ENCODE measurements at places on chromosomes 1 and 21.

DNA sequence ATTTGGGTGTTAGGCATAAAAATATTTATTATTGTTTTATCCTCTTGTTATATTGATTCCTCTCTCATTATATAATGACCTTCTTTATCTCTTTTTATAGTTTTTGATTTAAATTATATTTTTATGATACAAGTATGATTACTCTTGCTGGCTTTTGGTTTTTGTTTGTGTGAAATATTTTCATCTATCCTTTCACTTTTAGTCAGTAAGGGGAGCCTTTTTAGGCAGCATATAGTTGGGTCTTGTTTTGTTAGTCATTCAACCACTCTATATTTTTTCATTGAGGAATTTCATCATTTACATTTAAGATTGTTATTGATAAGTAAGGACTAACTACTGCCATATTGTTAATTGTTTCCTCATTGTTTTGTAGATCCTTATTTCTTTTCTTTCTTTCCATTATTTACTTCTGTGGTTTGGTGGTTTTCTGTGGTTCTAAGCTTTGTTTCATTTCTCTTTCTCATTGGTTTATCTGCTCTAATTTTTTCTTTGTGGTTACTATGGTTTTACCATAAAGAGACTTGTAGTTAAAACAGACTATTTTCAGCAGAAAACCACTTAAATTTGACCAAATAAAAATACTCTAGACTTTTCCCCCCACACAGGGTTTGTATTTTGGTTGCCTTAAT, 593.1 kb downstream of the NUF2 start:
- no peak for DNase-seq

DNA sequence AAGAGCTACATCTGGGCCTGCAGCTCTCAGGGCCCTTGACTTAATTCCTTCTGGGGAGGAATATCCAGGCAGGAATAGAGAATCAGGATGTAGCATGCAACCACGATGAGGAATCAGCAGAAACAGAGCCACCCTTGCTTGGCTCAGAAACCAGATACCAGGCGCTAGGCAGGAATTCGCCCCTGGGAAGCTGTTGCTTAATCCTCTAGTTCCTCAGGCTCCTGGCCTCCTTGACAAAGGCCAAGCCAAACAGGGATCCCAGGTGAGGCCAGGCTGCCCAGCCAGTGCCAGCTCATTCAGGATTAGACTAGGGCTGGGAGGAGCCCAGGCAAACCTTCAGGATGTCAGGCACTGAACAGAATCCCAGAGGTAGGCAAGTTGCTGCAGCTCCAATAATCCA, 48.2 kb upstream of the IRF2BP2 start:
- DNase-seq, result peak; percentile 67

- no peak for DNase-seq
Observed at GRCh38 chr21:34280959-34281358, 82.8 kb upstream of the KCNE2 start.

GRCh38 chr1:160097151-160097910, 1.1 kb downstream of the IGSF8 start:
- DNase-seq, result no peak

DNA sequence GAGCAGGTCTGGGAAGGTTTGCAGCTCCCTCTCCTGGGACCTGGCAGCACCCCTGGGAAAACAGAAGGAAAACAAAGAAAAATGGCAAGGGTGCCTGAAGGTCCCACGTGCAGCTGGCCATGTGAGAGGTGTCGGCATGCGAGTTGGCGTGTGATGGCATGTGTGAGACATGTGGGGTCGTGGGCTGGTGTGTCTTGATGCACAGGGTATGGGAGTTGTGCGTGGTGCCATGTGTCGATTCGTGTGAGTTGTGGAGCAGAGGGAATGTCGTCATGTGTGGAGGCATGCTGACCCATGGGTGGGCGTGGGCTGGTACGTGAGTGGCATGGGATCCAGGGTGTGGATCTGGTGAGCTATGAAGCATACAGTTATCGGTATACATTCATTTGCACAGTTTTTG, 1.3 kb downstream of the HPCA start:
- no peak for DNase-seq

DNA sequence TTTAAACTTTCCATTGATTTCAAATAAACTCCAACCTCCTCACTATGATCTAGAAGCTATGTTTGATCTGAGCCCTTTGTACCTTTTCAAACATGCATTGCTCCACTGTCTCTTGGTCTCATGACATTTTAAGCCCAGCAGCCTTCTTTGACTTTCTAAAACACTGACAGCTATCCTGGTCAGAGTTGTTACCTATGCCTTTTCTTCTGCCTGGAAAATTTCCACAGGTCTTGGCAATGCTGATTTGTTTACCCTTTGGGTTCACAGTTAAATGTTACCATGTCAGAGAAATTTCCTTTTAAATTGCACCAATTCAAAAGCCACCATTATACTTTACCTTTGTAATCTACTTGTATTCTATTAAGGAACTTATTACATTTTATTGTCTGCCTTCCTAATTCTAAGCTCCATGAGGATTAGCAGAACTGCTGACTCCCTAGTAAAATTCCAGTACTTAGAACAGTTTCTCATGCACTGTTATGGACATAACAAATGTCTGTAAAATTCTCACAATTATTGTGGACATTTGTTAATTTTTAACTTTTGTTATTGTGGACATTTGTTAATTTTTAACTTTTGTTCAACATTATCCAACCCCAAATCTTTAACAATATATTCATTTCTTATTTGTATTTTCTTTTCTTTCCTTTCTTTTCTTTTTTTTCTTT, 1064.4 kb downstream of the NCAM2 start:
- DNase-seq, result no peak

DNA sequence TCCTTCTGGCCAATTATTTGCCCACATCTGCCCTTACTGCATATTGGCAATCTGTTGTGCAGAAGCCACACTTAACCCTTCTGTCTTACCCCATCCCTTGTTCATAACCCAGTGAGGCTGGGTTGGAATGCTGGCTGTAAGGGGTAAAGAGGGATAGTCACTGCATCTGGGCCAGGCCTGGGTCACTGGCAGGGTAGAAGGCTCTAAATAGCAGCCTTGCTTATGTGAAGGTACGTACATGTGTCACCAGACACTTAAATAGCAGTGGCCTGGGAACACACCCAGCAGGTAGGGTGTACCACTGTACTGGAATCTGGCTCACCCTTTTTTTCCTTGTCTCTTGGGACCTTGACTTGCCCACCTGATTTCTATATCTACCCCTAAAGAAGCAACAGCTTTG, 9.9 kb upstream of the TARS2 start:
- no peak for DNase-seq

- DNase-seq, result no peak
Observed at GRCh38 chr21:44643741-44644310, 2.4 kb upstream of the KRTAP10-11 start.

GRCh38 chr1:34753163-34753562, 1.7 kb upstream of the GJB5 start:
- DNase-seq, result no peak

- DNase-seq, result no peak
Observed at GRCh38 chr1:114094675-114095074, 59.0 kb downstream of the SYT6 start.

GRCh38 chr1:151790940-151791651, 796 bp upstream of the TDRKH start:
- DNase-seq, result peak; percentile 35

- no peak for DNase-seq
Observed at GRCh38 chr1:32618673-32619221, 31.6 kb downstream of the ZBTB8OS start.

GRCh38 chr1:50091068-50091467, 17.7 kb upstream of the ELAVL4 start:
- DNase-seq, result no peak

DNA sequence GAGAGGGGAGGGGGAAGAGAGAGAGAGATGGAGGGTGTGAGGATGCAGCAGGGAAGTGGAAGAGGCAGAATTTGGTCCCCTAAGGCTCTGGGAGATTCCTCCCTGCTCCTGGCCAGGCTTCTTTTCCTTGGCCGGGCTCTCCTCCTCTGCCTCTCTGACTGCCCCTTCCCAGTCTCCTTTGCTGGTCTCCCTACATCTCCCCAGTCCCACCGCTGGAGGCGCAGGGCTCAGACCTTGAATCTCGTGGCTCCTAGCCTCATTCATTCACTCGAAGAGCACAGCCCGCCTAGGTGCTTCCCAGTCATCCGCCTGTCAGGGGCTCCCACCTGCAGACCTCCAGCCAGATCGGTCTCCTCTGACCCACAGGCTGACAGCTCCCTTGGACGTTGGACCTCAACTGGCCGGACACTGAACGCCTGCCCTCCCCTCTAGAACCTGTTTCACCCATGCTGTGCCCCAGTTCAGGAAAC, 76.5 kb downstream of the VWA5B1 start:
- peak; percentile 50 for DNase-seq

GRCh38 chr1:37602750-37603694, 7.3 kb upstream of the GNL2 start:
- DNase-seq, result peak; percentile 81

GRCh38 chr1:119959268-119960220, 63.2 kb upstream of the ADAM30 start:
- peak; percentile 37 for DNase-seq

DNA sequence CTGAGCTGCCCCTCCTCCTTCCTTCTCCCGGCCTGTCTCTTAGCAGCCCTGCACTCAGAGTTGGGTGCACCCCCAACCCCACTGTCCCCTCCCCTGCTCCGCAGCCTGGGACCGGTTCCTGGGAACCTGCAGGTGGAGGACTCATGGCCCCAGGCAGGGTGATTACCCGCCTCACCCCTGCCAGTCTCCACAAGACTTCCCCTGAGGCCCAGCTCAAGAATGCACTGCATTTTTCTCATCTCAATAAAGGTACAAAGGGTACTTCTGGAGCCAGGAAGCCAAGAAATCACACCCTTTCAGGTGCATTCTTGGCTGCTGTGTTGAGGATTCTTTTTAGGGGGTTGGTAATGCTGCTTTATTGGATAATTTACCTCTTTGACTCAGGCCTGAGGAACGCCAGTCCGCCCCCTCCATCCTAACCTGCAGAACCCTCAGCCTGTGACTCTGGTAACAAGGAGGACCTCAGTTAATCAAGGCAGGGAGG, 126.3 kb upstream of the TMPRSS2 start:
- DNase-seq, result no peak

DNA sequence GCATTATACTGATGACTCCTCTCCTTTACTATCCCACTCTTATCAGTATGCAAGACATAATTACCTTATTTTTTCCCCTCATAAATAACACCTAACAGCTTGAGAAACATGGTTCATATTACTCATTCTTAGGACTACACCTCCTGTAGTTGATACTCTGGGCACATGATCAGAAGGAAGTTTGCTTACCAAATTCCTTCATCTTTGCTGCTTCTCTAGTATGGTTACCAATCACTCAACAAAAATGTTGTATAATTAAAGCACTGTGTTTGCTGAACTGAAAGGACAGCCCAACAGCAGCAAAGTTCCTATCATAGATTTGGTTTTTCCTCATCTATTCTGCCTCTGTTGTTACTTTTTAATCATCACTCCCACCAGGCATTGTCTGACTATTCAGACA, 586.3 kb downstream of the LRRIQ3 start:
- no peak for DNase-seq

- DNase-seq, result no peak
Observed at GRCh38 chr21:42431196-42431595, 27.5 kb downstream of the UBASH3A start.

DNA sequence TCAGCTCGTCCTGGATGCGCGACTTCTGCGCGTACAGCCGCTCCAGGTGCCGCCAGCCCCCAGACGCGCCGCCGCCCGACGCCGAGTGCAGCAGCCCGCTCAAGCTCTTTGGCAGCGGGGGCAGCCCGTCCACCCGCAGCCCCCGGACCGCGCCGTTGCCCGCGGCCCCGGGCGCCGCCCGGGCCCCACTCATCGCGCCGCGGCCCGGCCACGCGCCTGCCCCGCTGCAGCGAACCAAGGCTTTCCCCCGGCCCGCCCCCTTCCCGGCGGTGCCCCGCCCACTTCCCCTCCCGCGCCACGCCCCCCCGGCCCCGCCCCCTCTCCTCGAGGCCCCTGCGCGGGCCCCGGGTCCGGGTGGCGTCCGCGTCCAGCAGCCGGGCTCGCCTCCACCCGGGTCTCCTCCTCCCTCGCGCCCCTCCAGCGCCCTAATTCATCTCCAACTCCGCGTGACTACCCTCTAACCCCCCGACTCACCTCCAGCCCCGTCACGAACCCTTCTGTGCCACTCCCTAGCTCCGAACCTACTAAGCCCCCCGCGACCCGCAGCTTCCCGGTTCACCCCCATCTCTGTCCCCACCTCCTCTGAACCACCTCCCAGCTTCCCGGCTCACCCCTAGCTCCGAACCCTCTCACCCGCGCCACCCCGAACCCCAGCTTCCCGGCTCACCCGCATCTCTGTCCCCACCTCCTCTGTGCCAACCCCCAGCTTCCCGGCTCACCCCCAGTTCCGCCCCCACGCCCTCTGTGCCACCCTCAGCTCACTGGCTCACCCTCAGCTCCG, at the start of gene FAM89A:
Gene FAM89A (minus strand): TSS at position 236 of the 781 bp plus-strand sequence. CDS start 43 bp downstream, at position 193.
- DNase-seq, result peak; percentile 82

GRCh38 chr1:204342310-204342709, 17.4 kb downstream of the PLEKHA6 start:
- DNase-seq, result no peak

GRCh38 chr1:79373481-79374125, 367.1 kb upstream of the ADGRL4 start:
- DNase-seq, result peak; percentile 41

DNA sequence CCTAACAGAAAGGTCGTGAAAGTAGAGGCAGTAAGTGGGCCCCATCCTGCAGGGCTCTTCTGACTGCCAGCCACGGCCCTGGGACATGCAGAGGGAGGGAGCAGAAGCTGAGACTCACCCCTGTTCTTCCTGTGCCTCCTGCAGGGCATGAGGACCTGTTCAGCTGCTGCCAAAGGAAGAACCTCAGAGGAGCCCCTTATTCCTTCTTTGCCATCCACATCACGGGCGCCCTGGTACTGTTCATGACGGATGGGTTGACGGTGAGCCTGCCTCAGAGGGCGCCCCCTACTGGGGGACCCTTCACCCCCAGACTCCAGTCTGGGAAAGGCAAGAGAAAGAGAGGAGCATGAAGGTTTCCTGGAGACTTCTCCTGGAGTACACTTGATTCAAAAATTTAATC, 47.1 kb downstream of the ELK4 start:
- no peak for DNase-seq

DNA sequence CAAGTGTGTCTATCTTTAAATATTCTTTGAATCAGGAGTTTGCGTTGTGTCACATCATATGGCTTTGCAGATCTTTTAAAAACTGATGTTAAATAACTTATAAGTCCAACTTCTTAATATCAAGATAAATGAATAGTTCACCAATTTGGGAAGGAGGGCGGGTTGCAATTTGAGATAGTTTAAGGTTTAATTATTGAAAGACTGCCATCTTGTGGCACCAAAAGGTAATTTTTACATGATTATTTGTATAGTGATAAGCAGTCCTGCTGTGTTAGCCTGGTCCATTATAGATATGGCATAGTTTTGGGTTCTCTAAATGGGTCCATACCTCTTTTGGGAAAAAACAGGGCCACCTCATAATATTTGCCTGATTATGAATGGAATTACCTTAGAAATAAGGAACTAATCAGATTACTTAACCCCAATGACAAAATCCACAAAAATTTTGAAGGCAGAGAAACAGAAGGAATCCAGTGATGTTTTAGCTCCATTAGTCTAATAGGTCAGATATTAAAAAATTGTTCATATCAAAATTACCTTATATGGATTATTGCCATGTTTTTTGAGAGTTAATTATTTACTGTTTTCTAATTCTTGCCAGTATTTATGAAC, 64.3 kb downstream of the PRKAA2 start:
- DNase-seq, result peak; percentile 86

Data from adipocyte (in vitro differentiated cells).